ENCODE measurements at places on chromosomes 3 and 15.

GRCh38 chr15:77266708-77267386 is 153.1 kb downstream of the PEAK1 start:
- no peak for DNase-seq

DNA sequence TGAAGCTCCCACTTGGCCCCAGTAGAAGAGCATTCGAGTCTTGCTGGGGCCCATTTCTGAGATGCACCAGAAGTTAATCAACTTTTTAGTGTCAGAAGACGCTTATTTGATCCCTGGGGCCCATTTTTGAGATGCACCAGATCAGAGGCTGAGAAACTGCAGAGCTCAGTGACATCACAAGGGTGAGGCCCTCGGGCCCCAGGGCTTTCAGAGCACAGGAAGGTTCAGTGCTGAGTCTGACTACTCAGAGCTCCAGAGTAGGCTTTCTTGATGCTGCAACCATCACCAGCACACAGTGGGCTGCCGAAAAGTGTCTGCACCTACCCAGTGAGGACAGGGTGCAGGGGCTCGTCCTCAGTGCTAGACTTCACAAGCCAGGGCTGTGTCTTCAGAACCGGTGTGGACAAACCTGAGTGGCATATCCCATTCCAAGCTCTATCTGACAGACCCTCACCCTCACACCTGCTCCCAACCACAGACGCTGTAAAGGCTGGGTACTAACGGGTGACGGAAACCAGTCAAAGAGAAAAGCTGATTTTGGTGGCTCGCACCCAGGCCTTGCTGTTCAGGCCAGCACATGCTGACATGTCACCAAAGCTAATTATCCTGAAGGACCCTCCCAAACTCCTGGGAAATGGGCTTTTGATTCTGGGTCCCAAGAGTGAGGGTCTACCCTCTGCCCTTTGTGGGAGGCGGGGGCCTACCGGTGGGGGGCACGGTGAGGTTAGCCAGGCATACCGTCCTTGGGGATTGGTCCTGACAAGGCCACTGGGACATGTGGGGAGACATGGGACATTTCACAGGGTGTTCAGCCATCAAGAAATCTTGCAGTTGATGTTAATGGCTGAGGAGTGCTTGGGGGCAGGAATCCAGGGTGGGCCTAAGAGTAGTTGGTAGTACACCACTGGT is 83.0 kb downstream of the PDCD6IP start:
- DNase-seq, result no peak

DNA sequence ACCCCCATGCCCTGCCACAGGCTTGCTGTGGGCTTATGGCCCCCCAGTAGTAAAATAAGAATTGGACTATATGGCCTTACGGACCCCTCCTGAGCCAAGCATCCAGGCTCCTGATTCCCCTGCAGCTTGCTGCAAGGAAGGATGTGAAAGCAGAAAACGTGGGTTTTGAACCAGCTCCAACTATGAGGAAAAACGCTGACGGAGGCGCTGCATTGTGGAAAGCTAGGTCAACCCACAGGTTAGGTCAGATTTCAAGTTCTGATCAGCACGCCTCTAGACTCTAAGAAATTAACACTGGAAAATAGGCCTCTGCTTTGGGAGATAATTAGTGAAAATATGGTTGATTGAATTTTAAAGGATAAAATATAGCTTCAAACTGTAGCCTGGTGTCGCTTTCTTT is 195.4 kb upstream of the HES1 start:
- DNase-seq, result no peak

- DNase-seq, result no peak
Measured at GRCh38 chr15:101506491-101506890, 17.0 kb upstream of the PCSK6 start.

DNA sequence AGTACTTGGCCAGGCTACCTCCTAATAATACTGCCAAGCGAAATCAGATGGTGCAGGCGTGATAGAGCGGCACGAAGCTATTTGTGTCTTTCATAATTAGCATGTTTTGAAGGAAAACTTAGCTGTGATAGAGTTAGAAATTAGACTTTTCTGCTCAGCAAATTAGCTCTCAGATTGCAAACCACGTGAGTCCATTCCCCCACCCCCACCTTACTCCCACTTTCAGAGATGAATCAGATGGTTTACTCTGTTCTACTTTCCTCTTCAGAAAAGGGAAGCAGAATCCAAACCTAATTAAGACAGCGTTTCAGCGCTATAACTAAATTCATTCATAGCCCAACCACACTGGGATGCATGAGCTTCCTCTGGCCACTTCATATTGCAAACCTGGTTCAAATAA is 214.6 kb downstream of the SLCO3A1 start:
- no peak for DNase-seq

DNA sequence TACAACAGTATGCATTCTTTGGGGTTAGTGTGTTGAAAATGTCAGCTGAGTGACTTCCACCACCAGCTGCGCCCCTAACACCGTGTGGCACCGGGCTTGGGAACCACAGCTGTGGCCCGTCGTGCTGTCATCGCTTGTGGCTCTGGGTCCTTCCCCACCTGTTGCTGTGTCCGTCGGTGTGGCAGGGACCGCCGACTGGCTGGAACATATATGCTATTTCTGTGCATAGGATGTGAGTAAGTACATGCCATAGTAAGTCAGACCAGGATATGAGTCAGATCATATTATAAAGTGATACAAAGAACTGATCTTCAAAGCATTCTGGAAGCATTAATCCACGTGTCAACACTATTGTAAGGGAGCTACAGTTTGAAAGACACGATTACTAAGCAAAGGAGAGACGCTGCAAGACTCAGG is 31.9 kb downstream of the EHD4 start:
- peak; percentile 60 for DNase-seq

GRCh38 chr3:3031326-3031725 is 78.8 kb downstream of the IL5RA start:
- no peak for DNase-seq

DNA sequence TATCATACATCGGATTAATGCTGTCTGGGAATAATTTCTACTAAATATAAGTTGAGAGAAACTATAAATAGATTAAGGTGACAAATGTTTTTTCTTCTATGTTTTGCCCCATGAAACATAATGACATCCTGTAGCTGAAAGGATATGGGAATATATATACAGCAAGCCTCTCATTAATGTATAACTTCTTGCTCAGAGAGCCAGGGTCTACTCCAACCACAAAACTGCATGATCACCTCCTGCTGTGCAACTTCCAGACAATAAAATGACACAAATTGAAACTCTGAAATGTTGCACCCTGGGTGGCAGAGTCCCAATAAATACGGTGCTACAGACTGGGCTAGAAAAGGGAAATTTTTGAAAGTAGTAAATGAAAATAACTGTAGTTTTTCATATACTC is 571.9 kb upstream of the CBLB start:
- DNase-seq, result no peak

- no peak for DNase-seq
Measured at GRCh38 chr15:75718328-75718727, 5.7 kb upstream of the CSPG4 start.

DNA sequence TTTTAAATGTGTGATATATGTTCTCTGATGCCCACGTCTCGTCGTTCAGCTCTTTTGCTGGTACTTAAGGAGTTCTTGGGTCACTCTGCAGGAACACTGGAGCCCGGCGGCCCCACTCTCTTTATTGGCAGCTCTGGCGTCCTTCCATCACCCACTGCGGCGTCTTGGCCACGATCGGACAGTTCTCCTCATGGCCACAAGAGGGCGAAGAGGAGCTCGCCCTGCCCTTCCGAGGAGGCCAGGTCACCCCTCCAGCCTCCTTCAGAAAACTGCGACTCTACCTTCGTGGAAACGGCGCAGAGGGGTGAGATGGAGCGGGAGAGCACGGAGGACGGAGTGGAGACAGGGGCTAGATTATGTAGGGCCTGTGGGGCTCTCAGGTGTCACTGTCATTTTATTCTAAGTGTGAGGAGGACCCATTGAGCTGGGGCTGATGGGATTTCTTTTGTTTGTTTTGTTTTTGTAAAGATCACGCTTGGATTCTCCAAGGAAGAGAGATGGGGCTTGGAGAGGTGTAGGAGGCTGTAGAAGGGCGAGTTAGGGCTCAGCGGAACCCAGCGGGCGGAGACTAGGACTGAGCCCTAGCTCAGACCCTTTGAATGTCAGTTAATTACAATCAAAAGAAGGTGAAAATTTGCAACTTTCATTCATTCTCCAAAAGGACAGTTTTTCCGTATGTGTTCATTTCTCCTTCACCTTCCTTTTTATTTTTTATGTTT is 28.0 kb upstream of the GABRA5 start:
- DNase-seq, result no peak

- no peak for DNase-seq
Measured at GRCh38 chr3:43531835-43532234, 90.0 kb downstream of the ANO10 start.

GRCh38 chr15:47663101-47663500 is 54.2 kb upstream of the SEMA6D start:
- DNase-seq, result no peak

- DNase-seq, result no peak
Measured at GRCh38 chr3:197139586-197139985, 110.0 kb upstream of the MELTF start.

DNA sequence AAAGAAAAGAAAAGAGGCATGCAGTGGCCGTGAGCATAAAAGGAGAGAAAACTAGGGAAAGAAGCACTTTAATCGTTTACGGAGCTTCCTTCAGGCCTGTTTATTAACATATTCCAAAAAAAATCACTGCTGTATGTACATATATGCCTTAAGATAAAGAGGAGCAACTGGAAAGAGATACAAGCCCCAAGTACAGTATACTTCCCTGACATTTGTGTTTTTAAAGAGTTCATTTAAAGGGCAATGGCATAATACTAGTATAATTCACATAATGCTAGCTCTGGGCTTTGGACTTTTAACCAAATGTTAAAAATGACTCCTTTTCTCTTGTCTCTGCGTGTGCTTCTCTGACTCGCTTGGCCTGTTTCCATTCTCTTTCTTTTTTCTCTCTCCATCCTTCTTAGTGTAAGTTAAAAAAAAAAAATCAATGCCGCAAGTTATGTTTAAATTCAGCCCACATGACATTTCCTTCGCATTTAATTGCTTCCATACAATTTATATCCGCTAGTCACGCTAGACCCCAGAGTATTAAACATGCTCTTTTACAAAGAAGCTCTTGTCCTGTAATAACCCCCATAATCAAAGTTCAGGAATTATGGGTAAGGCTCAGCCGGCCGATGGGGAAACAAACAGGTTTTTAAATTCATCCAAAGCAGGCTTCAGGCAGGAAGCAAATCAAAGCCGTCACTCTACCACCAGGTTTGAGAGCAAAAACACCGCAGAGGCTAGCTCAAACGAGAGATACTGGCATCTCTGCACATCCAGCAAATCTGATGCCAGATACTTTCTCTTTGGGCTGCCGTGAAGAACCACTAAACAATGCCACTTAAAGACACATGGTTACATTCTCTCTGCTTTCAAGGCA is 19.4 kb downstream of the WWTR1 start:
- no peak for DNase-seq

GRCh38 chr3:171752329-171752728 is 58.0 kb downstream of the PLD1 start:
- no peak for DNase-seq

DNA sequence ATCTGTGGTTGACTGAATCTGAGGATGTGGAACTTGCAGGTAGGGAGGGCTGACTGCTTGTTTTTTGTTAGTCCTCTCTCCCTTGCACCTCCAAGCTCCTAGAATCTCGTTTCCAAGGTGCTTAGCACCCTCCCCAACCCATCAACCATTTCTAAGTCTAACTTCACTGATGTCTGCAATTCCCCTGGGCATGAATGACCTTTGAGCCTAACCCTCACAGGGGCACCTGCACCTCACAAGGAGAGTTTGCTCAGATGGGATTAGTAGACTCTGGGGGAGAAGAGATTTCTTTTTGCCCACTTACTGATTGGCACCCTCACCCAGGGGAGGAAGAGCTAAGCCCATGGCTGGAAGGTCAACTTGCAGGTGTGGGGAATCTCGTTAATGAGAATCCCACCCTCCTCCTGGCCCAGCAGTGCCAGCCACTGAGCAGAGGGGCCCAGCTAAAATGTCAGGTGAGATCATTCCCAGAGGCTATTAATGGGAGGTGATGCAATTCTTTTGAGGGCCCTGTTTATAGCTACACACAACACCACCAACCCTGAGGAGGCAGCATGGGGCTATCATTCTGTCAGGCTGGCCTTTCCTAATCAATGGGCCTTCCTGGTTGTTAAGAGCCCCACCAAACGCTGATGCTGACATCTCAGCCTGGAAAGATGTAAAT is 81.6 kb upstream of the HERC1 start:
- no peak for DNase-seq

GRCh38 chr15:64928626-64929220 is 17.0 kb downstream of the ANKDD1A start:
- no peak for DNase-seq

DNA sequence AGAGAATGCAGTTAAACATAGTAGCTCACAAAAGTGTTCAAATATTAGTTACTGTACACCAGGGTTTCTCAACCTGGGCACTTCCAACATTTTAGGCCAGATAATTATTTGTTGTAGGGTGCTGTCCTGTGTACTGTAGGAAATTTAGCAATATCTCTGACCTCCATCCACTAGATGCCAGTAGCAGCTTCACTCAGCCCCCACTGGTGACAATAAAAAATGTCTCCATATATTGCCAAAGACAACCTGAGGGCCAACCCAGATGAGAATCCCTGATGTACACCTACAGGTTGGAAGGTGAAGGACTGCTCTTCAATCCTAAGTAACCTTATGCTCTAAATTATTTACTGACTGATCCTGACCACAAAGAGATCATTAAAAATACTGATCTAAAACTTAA is 32.5 kb downstream of the DCUN1D1 start:
- no peak for DNase-seq

DNA sequence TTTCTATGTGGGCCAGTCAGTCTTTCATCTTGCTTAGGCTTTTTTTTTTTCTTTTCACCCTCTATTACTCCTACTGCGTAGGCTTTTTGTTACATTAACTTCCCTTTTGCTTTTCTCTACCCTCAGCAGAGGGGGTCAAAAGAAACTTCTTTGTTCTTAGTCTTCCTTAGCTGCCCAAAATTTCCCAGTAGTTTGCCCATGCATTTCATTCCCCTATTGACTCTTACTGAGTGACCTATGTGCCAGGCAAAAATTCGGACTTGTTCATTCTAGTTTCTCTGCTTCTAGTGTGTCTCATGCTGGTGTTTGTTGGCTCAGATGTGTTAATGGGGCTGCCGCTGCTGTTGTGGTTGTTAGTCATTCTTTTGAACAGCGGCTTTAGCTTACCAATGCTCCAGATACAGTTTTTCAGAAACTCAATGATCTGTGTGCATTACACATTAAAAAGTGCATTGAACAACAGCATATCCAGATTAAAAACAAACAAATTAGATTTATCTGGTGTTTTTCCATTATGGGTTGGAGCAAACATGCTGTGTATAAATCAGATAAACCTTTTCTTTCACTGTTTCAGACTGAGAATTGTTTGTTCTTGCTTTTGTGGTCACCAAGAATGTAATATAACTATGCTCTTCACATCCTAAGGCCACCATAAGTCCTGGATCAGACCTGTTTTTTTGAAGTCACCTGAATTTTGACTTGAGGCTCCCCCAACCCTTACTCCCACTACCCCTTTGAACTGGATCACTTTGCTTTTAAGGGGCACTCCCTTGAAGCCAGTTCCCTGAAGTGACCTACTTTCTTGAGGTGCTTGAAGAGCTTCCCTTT is 43.1 kb downstream of the PDE8A start:
- no peak for DNase-seq

GRCh38 chr15:70121624-70122302 is 24.0 kb upstream of the TLE3 start:
- DNase-seq, result no peak
